ENCODE measurements at places on chromosomes 11 and 22. TPM values are rescaled to one million over a fixed set of nuclear protein-coding genes. Genes with fewer than 3 reads are reported as not detected.

The NECTIN1 gene
- 69.5 TPM for total RNA-seq

DNA sequence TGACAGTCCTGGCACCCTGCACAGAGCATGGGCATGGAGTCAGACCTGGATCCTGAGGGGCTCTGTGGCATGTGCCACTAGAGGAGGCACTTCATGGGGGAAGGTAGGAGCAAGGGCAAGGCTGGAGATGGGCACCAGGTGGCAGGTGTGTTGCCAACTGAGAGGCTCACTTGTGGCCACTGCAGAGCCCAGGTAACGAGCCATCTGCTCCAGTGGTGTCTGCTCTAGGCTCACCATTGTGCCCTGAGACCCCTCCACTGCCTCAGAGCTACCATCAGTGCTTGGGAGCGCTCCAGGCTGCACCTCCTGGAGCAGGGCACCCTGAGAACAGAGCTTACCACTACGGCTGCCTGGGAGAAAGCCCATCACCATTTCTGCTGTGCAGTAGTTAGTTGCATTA lies 1.3 kb upstream of the ZDHHC8 start:
- peaks cover 25% of the 10 kb centered on the region for H3K36me3 ChIP-seq

DNA sequence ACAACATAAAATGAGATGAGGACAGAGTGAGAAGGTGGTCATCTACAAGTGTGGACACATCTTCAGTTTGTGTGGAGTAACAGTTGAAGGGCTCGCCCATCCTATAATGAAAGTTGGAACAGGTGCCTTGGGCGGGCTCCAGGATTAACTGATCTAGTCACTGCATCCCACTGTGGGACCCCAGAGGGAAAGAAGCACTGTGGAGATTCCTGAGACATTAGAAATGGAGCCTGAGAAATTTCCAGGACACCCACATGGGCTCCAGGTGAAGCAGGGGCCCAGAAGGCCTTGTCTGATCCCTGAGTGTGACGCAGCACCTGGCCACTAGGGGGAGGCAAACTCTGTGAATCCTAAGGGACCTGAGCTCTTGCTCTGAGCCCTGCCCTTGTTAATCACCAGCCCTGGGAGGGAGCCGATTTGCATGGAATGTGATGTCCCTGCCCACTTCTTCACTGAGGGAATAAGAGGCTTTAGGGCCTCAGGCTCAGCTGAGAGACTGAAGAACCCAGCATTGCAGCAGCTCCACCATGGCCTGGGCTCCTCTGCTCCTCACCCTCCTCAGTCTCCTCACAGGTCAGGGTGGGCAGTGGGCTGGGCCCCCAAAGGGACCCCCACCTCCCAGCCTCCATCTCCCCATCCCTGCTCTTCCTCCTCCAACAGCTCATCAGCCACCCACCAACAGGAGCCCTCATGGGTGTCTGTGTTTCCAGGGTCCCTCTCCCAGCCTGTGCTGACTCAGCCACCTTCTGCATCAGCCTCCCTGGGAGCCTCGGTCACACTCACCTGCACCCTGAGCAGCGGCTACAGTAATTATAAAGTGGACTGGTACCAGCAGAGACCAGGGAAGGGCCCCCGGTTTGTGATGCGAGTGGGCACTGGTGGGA lies 98.4 kb downstream of the VPREB1 start:
- peak; percentile 98 for DNase-seq
- H3K4me1 ChIP-seq: peaks cover 4% of the 10 kb centered on the region
- no peaks in the 10 kb centered on the region for H3K36me3 ChIP-seq

- peaks cover 5% of the 10 kb centered on the region for H3K36me3 ChIP-seq
- peaks cover 13% of the 10 kb centered on the region for H3K4me1 ChIP-seq
- H3K4me3 ChIP-seq: no peak overlapping the region
- DNase-seq: no peak
Observed at GRCh38 chr11:83713708-83714107, 427.5 kb upstream of the CCDC90B start.

The FOSL1 gene
- 20.5 TPM for total RNA-seq

- peaks cover 28% of the 10 kb centered on the region for H3K36me3 ChIP-seq
- DNase-seq: no peak
- no peaks in the 10 kb centered on the region for H3K27me3 ChIP-seq
- H3K4me1 ChIP-seq: peaks cover 4% of the 10 kb centered on the region
- H3K4me3 ChIP-seq: no peak overlapping the region
Observed at GRCh38 chr11:57604296-57605027, 7.0 kb downstream of the SERPING1 start.

- no peaks in the 10 kb centered on the region for H3K36me3 ChIP-seq
- peaks cover 41% of the 10 kb centered on the region for H3K4me1 ChIP-seq
- DNase-seq: peak; percentile 68
- H3K27me3 ChIP-seq: peaks cover 70% of the 10 kb centered on the region
- peak within 1 kb of the TSS; percentile 71 for H3K4me3 ChIP-seq
Observed at GRCh38 chr11:68841718-68842426, at the start of gene CPT1A. Gene CPT1A (minus strand): TSS chr11:68841916. CDS start chr11:68815474, 26,442 bp downstream.

DNA sequence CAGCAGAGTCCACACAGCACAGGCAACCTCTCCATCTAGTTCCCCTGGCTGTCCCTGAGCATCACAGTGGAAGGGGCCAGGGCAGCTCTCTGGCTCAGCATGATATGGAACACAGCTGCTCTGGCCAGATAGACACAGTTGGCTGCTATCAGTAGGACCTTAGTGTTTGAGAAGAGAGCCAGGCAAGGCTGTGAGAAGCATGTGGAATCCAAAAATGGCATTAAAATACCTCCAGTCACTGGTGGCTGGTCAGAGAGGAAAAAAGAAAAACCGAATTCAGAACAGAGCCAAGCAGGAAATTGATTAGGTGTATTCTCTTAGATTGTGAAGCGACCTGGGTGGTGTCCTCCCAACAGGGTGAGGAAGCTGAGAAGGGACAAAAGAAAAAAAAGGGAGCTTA lies 27.9 kb downstream of the SERPINH1 start:
- peaks cover 14% of the 10 kb centered on the region for H3K4me1 ChIP-seq
- H3K36me3 ChIP-seq: no peaks in the 10 kb centered on the region
- H3K27me3 ChIP-seq: peaks cover 2% of the 10 kb centered on the region
- DNase-seq: no peak
- H3K27ac ChIP-seq: no peak overlapping the region

- H3K27ac ChIP-seq: peak overlapping the region; percentile 47
- peaks cover 61% of the 10 kb centered on the region for H3K4me1 ChIP-seq
- no peaks in the 10 kb centered on the region for H3K36me3 ChIP-seq
- H3K27me3 ChIP-seq: no peaks in the 10 kb centered on the region
Observed at GRCh38 chr11:10322830-10323792, 18.2 kb downstream of the ADM start.

- peaks cover 48% of the 10 kb centered on the region for H3K4me1 ChIP-seq
- H3K27me3 ChIP-seq: peaks cover 13% of the 10 kb centered on the region
- peak; percentile 39 for DNase-seq
- H3K36me3 ChIP-seq: no peaks in the 10 kb centered on the region
Observed at GRCh38 chr11:12674936-12675696, 895 bp downstream of the TEAD1 start.

The BAD gene
- 31.3 TPM for total RNA-seq

The TMA7B gene
- total RNA-seq: not detected

DNA sequence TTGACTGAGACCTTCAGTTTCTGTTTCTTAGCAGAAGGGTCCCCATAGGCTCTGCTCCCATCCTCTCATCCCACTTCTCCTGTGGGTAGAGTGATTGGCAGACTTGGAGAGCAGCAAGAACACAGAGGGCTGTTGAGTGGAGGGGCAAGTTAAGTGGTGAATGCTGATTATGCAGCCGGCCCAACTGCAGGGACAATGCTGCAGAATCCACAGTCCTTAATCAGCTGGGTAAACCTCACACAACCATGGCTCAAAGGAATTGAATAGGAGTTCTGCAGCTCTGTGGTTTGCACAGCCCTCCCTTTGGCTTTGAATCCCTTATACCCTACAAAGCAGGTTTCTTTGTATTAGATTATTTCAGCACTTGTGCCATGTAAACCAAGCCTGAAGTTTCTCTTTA lies 161.1 kb downstream of the NAV2 start:
- no peak overlapping the region for H3K4me3 ChIP-seq
- no peak for DNase-seq
- H3K27me3 ChIP-seq: no peaks in the 10 kb centered on the region
- H3K36me3 ChIP-seq: peaks cover 8% of the 10 kb centered on the region
- peak overlapping the region; percentile 84 for H3K27ac ChIP-seq

DNA sequence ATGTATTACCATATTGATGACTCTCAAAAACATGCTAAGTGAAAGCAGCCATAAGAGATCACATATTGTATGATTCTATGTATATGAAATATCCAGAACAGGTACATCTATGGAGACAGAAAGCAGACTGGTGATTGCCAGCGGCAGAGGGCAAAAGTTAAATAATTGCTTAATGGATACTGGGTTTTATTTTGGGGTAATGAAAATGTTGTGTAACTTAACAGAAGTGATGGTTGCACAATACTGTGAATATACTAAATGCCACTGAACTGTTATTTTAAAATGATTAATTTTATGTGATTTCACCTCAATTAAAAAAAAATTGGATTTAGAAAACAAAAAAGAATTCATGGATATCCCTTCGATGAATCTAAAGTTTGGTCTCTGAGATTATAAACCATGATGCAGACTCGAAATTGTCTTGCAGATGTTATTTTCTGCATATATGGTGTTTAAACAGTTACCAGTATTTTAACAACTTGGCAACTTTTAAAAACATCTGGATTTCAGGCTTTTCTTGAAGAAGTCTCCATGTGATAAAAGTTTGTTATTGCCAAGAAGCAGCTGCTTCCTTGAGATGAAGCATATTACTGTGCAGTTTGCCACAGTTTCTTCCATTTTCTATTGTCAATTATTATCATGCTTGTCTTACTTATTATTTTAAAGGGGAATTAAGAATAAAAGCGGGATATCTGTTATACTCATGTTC lies 38.1 kb downstream of the LARGE2 start:
- H3K36me3 ChIP-seq: peaks cover 14% of the 10 kb centered on the region
- no peak overlapping the region for H3K4me3 ChIP-seq
- H3K27ac ChIP-seq: no peak overlapping the region

The PNPLA3 gene
- 19.6 TPM for total RNA-seq

The STK33 gene
- total RNA-seq: 13.3 TPM

DNA sequence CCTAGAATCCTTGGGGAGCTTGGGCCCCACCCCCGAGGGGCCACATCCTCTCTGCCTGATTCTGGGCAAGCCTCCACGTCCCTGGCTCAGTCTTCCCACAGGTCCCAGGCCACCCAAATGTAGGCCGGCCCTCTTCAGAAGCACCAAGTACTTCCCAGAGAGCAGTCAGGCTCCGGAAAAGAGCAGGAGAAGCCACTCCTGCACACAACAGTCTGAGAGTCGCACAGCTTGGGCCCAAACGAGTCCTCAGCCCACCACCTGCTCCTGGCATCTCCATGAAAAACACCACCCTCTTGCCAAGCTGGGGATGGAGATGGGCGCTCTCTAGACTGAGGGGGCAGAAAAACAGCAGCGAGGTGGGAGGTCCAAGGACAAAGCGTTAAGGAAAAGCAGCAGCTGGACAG lies 15.4 kb downstream of the EHD1 start:
- peaks cover 17% of the 10 kb centered on the region for H3K4me1 ChIP-seq
- H3K4me3 ChIP-seq: no peak overlapping the region
- no peaks in the 10 kb centered on the region for H3K36me3 ChIP-seq
- DNase-seq: no peak
- H3K27ac ChIP-seq: 0 out of 2 replicates have a peak overlapping the region, but pooled peaks have one; percentile 53

The DTX4 gene
- total RNA-seq: 12.8 TPM

DNA sequence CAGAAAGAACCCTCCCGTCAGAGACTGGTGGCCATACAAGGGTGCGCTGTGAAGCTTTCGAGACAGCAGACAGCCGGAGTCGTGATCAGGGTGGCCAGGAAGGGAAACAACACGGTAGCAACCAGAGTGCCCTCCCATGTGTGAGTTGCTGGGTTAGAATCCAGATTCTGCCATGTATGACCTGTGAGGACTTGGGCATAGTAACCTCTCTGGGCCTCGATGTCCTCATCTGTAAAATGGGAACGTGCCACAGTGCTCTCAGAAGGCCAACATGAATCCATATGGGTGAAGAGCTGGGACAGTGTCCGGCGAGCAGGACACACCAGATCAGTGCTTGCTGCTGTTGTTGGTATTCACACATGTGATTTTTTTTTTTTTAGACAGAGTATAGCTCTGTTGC lies 7.6 kb upstream of the FGF3 start:
- DNase-seq: no peak
- H3K36me3 ChIP-seq: no peaks in the 10 kb centered on the region
- H3K27me3 ChIP-seq: peaks cover 21% of the 10 kb centered on the region
- peaks cover 11% of the 10 kb centered on the region for H3K4me1 ChIP-seq

DNA sequence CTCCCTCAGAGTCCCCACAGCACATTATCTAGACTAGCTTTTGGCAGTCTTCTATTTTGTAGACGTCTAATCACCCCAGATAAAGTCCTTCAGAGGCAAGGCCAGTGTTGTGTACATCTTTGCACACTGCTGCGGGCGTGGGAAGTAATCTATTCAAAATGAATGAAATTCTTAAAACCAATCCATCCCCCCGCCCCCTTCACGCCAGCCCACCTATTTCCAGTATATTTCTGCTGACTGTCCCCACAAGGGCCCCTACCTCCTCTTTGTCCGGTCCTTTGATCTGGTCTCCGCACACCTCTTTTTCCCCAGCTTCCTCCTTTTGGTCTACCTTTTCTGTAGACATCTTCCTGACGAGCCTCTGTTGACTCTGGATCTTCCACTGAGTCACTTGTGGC lies 375 bp downstream of the BSCL2 start:
- peak overlapping the region; percentile 92 for H3K4me3 ChIP-seq
- H3K27ac ChIP-seq: peak overlapping the region; percentile 98
- DNase-seq: no peak
- H3K4me1 ChIP-seq: peaks cover 38% of the 10 kb centered on the region
- H3K27me3 ChIP-seq: no peaks in the 10 kb centered on the region

DNA sequence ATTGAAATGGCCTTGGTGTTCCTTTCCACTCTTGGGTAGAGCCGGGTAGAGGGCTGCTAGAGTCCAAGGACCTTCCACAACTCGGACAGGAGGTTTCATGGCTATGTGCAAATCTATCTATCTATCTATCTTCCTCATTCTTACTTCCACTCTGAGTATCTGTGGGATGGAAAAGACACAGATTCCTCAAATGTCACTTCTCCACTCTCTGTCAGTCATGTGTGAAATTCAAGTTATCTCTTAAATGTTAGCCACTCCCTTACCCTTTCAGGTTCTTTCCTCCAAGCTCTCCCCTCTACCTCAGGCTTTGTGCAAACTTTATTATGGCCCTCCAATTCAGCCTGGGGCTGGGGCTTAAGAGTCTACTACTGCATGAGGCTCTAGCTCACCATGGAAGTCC lies 84.3 kb downstream of the GDPD4 start:
- no peak overlapping the region for H3K4me3 ChIP-seq
- no peak for DNase-seq
- no peaks in the 10 kb centered on the region for H3K27me3 ChIP-seq
- H3K27ac ChIP-seq: no peak overlapping the region

DNA sequence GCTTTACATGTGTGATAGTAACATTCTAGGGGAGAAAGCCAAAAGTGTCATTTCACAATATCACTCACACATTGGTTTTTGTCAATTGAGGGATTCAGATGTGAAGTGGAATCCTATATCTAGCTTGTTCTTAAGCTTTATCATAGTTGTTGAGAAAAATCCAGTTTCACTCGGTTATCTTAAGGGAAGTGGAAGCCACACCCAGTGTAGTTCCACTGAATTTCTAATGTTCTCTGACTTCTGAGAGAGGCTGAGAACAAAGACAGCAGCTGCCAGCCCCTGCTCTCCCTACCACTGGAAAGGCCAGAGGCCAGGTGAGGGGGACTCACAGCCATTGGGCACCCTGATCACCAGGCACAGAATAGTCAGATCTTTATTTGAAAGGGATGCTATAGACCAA lies 53.7 kb downstream of the THAP12 start:
- DNase-seq: no peak
- no peak overlapping the region for H3K27ac ChIP-seq
- H3K36me3 ChIP-seq: no peaks in the 10 kb centered on the region
- peaks cover 22% of the 10 kb centered on the region for H3K27me3 ChIP-seq
- peaks cover 23% of the 10 kb centered on the region for H3K4me1 ChIP-seq
- no peak overlapping the region for H3K4me3 ChIP-seq

The TSSC4 gene
- total RNA-seq: 41.2 TPM

- peaks cover 3% of the 10 kb centered on the region for H3K4me1 ChIP-seq
- DNase-seq: peak; percentile 68
- peak overlapping the region; percentile 63 for H3K4me3 ChIP-seq
Observed at GRCh38 chr11:31987118-31988005, 103.5 kb upstream of the RCN1 start.
